ENCODE measurements at places on chromosomes 3 and 15. TPM values are rescaled to one million over a fixed set of nuclear protein-coding genes. Genes with fewer than 3 reads are reported as not detected.

KLHL40 gene
- total RNA-seq = not detected

MTMR10 gene
- total RNA-seq = 12.5 TPM

RETNLB gene
- not detected for total RNA-seq

ADAMTS17 gene
- 0.15 TPM for total RNA-seq

MB21D2 gene
- total RNA-seq = 16.6 TPM

GASK1A gene
- 0.18 TPM for total RNA-seq

BTLA gene
- total RNA-seq = 78.4 TPM

NPAP1 gene
- total RNA-seq = not detected

PIF1 gene
- 36.9 TPM for total RNA-seq

SLCO2A1 gene
- total RNA-seq = 0.05 TPM

SMCO1 gene
- total RNA-seq = not detected

GOLGA8O gene
- not detected for total RNA-seq

RARB gene
- not detected for total RNA-seq

UCN2 gene
- not detected for total RNA-seq

EFCAB12 gene
- 0.61 TPM for total RNA-seq

CLDN16 gene
- total RNA-seq = 3.6 TPM

SOX14 gene
- total RNA-seq = not detected

NMNAT3 gene
- not detected for total RNA-seq

PGBD4 gene
- total RNA-seq = 2.4 TPM

FEZF2 gene
- total RNA-seq = not detected

ACTC1 gene
- total RNA-seq = not detected

CRABP1 gene
- 0.41 TPM for total RNA-seq

DZIP1L gene
- not detected for total RNA-seq

MCF2L2 gene
- total RNA-seq = 1.6 TPM

CP gene
- 1.2 TPM for total RNA-seq

TNFAIP8L3 gene
- total RNA-seq = not detected

GOLGA8G gene
- total RNA-seq = not detected

RABL3 gene
- total RNA-seq = 22.2 TPM

POLQ gene
- total RNA-seq = 14.5 TPM

RCN2 gene
- 7.9 TPM for total RNA-seq

MDFIC2 gene
- total RNA-seq = not detected

FBN1 gene
- total RNA-seq = 12.6 TPM

SEMA3G gene
- total RNA-seq = 0.27 TPM

SATB1 gene
- total RNA-seq = 0.72 TPM

UNC45A gene
- total RNA-seq = 56.3 TPM

SRP14 gene
- 141 TPM for total RNA-seq

TMEM108 gene
- total RNA-seq = not detected

MORC1 gene
- not detected for total RNA-seq

OXTR gene
- 5.0 TPM for total RNA-seq

CHRNA7 gene
- total RNA-seq = not detected

SENP7 gene
- 7.9 TPM for total RNA-seq

WDR72 gene
- total RNA-seq = 0.03 TPM

CHDH gene
- total RNA-seq = 8.3 TPM

LIPC gene
- total RNA-seq = not detected

CPLX3 gene
- total RNA-seq = not detected

C3orf38 gene
- total RNA-seq = 29.7 TPM

ROBO2 gene
- total RNA-seq = 1.5 TPM

PP2D1 gene
- total RNA-seq = not detected

VGLL3 gene
- total RNA-seq = 0.05 TPM

FAM107A gene
- not detected for total RNA-seq

SPSB4 gene
- total RNA-seq = not detected

ALS2CL gene
- 0.19 TPM for total RNA-seq

IMPG2 gene
- total RNA-seq = 0.11 TPM

Data from GM12878 (cell line).